ENCODE measurements at places on chromosomes 5 and 9.

DNA sequence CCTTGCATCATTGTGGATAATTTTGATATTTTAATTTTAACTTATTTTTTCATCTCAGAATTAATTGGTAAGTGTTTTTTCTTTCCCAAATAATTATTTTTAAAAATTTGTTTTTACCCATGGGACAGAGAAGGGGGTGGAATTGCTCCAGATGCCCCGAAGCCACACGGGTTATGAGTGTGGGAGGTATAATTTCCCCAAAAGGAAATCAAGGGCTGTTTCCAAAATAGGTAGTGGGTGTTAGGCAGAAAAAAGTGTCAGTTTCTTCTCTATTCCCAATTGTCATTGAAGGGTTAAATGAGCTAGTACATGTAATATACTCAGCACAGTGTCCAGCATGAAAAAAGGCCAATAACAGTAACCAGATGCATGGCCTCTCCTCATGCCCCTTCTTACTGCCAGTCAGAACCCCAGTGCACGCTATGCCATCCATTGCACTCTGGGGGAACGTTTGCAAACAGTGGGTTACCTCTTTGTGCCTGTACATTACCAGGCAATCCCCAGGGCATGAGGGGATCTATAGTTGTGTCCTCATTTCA, 36.4 kb upstream of the ANGPTL2 start:
- DNase-seq: peak; percentile 26

GRCh38 chr5:25255128-25255527, 610.4 kb upstream of the CDH10 start:
- no peak for DNase-seq

DNA sequence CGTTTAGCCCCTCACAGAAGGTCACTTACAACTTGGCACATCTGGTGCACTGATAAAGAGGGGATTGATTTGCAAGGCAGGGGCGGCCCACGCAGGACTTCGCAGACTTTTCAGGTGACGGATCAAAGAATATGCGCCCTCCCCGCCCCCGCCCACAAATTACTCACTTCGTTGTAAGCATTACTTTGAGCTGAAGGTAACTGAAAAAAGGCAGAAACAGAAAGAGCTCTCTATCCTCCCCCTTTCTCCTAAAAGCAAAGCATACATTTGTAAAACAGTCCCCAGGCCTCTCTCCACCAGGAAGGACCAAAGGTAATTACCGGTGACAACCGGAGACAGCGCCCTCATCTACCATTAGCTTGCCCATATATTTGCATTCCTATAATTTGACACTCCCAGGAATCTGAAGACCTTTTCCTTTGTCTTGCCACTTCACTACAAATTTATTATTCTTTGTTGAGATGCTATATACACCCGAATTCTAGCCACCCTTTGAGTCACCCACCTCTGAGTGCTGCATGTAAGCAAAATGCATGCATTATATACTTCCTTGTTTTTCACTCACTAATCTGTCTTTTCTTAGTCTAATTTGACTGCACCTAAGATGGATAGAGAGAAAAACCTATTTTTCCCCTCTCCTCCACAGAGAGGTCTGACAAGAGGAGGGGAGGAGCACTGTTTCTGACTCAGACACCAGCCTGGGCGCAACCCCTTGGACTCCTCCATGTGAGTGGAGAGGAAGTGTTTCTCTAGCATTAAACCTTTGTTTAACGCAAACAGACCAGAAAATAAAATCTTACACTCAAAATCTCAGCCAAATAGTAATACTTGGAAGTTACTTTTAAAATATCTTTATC, 74.7 kb upstream of the SPIN1 start:
- DNase-seq: peak; percentile 72

DNA sequence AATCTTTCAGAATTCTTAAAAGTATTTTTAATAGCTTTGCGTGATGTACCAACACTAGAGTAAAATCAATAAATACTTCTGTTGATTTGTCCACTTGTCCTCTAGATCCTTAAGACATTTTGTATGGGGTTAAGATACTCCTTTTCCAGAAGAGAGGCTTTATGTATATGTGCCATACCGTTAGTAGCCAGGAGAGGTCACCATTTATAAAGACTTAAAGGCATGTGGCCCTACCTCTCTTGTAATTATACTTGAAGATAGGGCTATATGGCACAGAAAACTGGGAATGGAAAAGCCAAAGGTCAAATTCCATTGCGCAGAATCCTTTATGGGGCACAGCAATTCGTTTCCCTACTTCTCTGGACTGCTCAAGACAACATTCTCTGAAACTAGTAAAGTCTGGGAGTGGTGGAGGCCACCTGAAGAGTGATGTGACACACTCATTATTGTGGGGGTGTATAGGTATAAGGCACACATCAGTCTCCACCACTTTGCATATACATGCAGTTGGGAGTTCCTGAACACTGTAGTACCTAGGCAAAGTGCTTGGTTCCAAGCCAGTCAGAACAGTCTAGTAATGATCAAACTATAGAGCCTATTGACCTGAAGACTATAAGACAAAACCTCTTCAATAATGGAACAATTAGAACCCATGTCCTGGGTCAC, 140.1 kb upstream of the FBXL17 start:
- DNase-seq: no peak

DNA sequence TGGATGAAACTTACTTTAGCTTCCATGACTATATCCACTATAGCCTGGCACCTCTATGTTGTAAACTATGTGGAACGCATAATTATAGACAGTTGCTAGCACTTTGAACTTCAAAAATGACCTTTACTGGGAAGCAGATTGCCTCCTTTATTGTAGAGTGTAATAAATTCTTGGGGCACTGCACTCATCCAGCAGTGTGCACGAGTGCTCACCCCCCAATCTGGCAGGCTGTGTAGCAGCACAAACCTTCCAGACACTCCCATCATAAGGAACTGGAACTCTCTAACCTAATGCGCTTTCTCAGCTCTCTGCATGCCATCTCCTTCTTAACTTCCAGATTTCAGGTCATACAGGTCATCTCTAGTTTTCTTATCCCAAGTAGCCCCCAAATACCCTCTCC, 1.5 kb upstream of the PDE6A start:
- no peak for DNase-seq

DNA sequence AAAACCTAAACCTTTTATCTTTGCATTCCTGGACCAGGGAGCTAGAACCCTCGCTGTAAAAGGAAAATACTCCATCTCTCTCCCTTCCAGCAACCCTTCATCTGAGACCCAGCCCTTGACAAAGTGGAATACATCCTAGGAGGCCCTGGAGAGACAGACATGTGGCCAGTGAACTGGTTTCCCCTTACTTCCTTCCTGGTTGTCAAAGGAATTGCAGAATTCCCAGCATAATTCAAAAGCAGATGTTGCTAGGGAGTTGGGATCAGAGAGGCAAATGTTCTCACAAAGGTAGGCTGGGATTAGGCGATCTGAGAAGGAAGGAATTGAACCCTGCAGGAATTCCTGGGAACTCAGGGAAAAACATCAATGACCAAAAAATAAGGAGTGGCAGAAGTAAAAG, 80.9 kb downstream of the MARCHF3 start:
- no peak for DNase-seq

DNA sequence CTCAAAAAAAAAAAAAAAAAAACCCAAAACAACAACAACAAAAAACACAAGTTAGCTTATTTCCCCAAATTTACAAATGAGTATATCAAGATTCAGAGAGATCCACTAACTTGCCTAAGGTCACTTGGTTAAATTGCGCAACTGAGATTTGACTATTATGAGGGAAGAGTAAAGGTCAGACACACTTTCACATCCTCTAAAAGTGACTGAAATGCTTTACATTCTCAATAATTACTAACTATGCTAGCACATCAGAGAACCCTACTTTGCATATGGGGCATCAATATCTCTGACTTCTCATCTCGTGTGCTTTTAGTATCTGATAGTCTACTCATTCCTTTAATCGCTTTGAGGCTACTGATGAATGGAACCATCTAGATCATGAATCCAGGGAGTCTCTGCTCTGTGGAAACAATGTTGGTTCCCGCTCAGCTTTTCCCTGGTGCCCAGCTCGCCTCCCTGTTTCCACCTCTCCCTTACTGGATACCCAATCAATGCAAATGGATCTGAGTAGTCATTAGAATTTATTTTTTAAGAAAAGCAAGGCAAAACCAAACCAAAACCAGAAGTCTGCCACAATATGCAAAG, 182.1 kb upstream of the TRIM32 start:
- DNase-seq: no peak

- no peak for DNase-seq
Measured at GRCh38 chr9:119905724-119906123, 536.5 kb upstream of the BRINP1 start.

GRCh38 chr5:139301808-139302499, 8.4 kb downstream of the MATR3 start:
- DNase-seq: no peak

- DNase-seq: no peak
Measured at GRCh38 chr5:2752059-2752820, 763 bp upstream of the IRX2 start.

DNA sequence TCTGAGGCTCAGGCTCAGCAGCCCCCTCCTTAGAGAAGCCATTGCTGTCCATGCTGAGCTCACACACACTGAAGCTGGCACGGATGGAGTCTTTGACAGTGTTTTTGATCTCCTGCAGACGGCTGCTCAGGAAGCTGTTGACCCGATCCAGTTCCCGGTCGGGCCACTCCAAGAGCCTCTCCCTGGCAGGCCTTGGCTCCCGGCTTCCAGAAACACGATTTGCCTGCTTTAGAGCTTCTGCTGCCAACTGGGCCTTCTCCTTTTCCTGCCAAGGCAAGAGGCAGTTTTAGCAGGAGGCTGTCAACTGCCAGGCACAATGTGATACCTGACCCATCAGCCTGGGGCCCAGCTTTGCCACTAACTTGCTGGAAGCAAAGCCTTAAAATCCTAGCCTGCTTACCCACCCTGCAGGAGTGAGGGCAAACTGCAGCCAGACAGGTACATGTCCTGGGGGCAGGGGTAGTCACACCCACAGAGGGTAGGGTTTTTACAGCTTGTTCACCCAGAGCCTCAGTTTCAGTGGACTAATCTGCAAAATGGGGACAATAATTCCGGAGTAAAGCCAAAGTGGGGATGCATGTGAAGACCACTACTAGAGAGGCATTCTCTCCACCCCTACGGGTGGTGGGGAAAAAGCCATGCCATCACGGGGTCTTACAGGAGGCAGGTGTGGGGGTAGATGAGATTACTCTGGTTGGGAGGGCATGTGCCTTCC, 8.3 kb upstream of the DDX41 start:
- no peak for DNase-seq

GRCh38 chr5:177472460-177473442, 683 bp downstream of the DBN1 start:
- peak; percentile 89 for DNase-seq

- peak; percentile 46 for DNase-seq
Measured at GRCh38 chr9:93897075-93897970, 57.8 kb downstream of the BARX1 start.

DNA sequence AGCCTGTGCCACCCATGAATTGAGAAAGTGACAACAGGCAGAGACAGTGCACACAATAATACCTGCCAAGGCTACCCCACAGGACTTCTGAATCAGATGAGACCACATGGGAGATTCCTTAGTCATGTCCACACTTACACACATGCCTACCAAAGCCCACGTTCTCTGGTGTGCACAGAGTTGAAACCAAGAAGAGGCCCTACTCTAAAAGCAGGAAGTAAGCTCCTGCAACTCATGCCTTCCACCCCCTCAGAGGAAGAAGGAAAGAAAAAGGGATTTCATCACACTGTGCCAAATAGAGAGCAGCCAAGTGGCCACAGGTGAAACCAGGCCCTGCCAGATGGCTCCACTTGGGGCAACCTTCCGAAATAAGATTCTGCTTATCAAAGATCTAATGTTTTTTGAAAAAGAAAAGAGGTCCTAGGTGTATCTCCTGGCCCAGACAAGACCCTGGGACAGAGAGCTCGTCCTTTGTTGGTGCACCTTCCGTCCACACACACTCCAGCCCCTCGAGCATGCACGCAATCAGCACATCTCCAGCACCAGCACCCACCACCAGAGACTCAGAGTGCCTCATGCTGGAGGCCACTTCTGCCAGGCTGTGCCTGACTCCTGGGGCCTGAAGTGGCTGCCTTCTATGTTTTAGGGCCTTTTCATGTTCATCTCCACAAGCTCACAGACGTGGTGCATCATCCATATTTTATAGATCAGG, 114.6 kb upstream of the SPOCK1 start:
- peak; percentile 40 for DNase-seq

- DNase-seq: no peak
Measured at GRCh38 chr9:3698531-3698930, 172.7 kb upstream of the RFX3 start.

GRCh38 chr9:100084734-100085133, 14.1 kb downstream of the ERP44 start:
- no peak for DNase-seq

DNA sequence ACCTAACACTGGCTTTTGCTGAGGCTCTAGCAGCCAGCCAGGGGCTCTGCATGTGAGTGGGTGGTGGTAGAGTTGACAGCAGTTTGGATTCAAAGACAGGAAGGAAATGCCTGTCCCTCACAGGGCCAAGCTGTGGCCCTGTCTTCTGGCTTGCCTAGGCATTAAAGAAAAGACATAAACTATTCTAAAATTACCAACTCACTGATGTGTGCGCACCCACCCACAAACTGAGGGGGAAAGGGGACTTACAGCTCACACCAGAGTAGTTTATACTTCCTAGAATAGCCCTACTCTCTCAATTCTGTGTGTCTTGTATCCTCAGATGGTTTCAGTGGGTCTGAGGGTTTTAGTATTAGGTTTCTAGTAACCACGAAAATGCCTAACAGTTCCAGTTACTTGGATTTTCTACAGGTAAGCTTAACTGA, 18.3 kb upstream of the IL13 start:
- no peak for DNase-seq

Data from activated CD8-positive, alpha-beta memory T cell treated with anti-CD3 and anti-CD28 coated beads for 24 hours (primary cell).